Stimulated activated CD8-positive, alpha-beta memory T cell treated with anti-CD3 and anti-CD28 coated beads, Interleukin-7, amount 100 ng/mL, for 1 hour (primary cell): ENCODE measurements at places on chromosomes 6 and 20.

DNA sequence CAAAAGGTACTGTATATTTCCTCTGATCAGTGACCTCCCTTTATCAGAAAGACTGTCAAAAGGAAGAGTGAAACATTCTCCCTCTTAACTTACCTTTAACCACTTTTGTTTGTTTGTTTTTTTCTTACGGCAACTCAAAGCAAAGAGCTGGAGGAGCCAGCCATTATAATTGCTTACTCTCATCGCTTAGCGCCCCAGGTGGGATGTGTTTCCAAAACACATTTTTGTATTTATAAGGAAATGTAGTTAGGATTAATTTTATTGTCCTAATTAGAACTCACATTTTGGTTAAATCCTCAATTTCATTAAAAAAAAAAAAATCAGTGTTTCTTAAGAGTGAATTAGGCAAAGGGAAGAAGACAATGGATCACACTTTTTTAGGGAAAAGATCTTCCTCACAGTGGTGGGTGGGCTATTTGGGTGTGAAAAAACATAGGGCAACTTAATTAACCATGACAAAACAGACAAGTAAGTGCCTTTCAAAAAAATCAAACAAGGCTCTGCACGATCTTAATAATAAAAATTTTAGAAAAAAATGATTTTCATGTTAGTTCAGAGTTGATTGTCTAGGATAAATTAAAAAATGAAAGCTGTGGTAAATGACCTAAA is 1.2 kb upstream of the PHACTR2 start:
- no peak for DNase-seq

- no peak for DNase-seq
Measured at GRCh38 chr6:34056305-34057108, 89.4 kb downstream of the GRM4 start.

- DNase-seq: no peak
Measured at GRCh38 chr6:42302411-42302810, 84.8 kb upstream of the MRPS10 start.

- DNase-seq: no peak
Measured at GRCh38 chr6:158003910-158004700, 22.4 kb downstream of the SYNJ2 start.

DNA sequence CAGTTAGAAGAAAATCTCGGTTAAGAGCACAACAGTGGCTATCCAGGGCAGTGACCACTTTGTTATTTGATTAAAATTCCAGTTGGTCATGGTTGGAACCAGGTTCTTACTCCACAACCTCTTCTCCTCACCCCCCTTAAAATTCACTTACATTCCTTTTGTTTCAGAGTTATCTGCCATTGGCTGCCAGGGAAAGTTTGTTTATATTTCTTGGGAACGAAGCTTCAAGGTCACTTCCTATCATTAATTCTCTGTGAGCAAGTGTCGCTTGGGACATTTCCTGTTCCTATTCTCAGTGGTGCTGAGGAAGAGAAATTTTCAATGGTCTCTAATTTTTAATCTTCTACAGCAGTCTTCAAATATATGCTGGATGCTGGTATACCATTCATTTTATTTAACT is 121.1 kb upstream of the COL21A1 start:
- DNase-seq: no peak

GRCh38 chr6:97394160-97394748 is 111.2 kb upstream of the MMS22L start:
- peak; percentile 1 for DNase-seq

GRCh38 chr6:72411872-72412708 is 209.8 kb upstream of the KCNQ5 start:
- peak; percentile 53 for DNase-seq

DNA sequence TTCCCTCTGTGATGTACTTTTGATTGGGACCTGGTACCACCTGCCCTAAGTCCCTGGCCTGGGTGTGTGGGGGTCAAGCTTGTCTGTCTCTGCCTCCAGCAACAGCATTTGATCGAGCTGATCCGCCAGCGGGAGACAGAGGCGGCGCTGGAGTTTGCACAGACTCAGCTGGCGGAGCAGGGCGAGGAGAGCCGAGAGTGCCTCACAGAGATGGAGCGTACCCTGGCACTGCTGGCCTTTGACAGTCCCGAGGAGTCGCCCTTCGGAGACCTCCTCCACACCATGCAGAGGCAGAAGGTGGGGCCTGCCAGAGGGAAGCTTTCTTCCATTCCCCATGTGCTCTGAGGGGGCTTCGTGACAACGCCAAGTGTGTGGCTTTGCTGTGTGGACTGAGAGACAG is 5.4 kb downstream of the GID8 start:
- DNase-seq: no peak

DNA sequence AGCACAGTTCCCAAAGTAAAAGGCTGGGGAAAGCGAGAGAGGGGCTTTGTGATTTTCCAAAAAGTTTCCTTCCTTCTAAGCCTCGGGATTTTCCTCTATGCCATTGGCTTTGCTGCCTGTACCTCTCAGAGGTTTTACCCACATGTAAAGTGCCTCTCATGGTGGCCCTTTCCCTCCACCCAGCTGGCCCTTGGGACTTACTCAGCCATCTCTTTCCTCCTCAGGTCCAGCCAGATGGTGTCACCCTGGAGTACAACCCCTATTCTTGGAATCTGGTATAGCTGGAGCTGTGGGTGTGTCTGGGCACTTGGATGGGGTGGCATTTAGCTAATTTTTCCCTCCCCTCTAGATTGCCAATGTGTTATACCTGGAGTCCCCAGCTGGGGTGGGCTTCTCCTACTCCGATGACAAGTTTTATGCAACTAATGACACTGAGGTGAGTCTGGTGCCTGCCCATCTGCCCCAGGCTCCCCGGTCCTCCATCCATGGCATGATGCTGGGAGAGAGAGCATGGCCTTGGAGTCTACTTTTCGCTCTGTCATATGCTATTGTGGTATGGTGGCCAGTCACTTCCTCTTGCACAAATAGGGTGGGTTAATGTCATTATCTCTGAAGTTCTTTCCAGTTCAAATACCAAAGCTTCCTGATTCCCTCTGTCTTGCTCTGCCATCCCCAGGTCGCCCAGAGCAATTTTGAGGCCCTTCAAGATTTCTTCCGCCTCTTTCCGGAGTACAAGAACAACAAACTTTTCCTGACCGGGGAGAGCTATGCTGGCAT is 1.1 kb downstream of the CTSA start:
- no peak for DNase-seq

GRCh38 chr20:57970856-57971255 is 257.6 kb downstream of the ANKRD60 start:
- no peak for DNase-seq

DNA sequence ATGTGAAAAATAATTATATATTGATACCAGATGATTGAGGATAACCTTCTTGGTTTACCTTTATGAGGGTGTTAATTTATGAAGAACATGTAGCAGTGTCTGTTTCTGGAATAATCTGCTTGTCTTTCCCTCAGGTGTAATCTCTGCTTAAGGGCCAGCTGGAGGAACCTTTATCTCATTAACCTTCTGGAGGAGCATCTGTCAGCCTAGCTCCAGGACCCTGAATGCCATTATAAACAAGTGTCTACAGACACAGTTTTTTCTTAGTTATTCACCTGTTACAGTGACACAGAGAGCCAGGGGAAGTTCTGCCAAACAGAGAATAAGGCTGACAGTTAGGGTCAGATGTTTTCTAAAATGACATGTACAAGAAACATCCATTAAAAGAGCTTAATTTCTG is at the start of gene IMPG1:
TSS of gene IMPG1 (minus strand) at position 101 of the 400 bp plus-strand sequence. CDS start 174 bp downstream, outside the sequence.
- DNase-seq: no peak

- DNase-seq: no peak
Measured at GRCh38 chr20:57450419-57450818, 59.2 kb downstream of the RBM38 start.

- DNase-seq: no peak
Measured at GRCh38 chr6:42010185-42010891, 40.0 kb upstream of the TAF8 start.

DNA sequence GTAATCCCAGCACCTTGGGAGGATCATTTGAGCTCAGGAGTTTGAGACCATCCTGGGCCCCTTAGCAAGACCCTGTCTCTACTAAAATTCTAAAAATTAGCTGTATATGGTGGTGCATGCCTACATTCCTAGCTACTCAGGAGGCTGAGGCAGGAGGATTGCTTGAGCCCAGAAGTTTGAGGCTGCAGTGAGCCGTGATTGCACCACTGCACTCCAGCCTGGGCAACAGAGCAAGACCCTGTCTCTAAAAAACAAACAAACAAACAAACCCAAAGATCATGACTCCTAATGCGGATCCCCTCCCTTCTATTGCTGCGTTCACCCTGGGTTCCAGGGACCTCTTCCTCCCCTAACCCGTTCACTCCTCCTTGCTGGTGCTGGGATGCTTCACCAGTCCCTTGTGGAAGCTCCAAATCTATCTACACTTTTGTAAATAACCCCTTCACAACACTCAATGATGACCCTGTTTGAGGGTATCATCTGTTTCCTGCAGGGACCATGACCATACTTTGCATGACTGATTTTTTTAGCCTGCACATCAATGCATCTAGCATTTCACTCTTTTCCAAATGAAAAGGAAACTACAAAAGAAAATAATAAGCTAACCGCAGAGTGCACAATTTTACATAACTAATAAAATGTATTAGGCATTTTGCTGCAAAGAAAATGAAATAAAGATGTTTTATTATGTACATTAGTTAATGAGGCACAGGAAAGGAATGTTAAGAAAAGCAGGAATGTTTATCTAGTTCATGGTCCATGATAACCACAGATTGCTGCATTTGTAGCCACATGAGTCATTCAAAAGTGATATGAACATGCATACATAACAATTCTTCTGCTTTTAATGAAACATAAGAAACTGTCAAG is 30.5 kb upstream of the IPCEF1 start:
- no peak for DNase-seq

DNA sequence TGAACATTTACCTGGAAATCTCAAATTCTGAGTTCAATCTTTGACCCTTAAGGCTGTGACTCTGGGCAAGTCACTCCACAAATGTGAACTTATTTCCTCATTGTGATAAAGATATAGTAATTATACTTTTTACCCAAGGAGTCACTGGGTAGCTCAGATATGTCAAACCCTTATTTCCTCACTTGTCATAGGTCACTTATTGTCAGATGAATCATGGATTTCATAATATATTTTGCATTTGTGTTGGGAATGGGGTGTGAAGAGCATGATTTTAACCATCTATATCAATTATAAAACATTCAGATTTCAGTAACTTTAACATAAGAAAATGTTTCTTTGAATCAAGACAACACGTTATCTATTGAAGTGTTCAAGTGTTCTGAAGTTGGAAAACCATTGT is 3.7 kb upstream of the CARMIL1 start:
- no peak for DNase-seq

GRCh38 chr20:48846516-48847492 is 19.0 kb upstream of the PREX1 start:
- DNase-seq: no peak

- DNase-seq: no peak
Measured at GRCh38 chr6:46645265-46645664, 7.4 kb downstream of the CYP39A1 start.

- DNase-seq: no peak
Measured at GRCh38 chr6:23389386-23389785, 736.6 kb upstream of the NRSN1 start.

- no peak for DNase-seq
Measured at GRCh38 chr6:118252474-118252873, 295.6 kb upstream of the PLN start.
